ENCODE measurements at places on chromosomes 1 and 21.

DNA sequence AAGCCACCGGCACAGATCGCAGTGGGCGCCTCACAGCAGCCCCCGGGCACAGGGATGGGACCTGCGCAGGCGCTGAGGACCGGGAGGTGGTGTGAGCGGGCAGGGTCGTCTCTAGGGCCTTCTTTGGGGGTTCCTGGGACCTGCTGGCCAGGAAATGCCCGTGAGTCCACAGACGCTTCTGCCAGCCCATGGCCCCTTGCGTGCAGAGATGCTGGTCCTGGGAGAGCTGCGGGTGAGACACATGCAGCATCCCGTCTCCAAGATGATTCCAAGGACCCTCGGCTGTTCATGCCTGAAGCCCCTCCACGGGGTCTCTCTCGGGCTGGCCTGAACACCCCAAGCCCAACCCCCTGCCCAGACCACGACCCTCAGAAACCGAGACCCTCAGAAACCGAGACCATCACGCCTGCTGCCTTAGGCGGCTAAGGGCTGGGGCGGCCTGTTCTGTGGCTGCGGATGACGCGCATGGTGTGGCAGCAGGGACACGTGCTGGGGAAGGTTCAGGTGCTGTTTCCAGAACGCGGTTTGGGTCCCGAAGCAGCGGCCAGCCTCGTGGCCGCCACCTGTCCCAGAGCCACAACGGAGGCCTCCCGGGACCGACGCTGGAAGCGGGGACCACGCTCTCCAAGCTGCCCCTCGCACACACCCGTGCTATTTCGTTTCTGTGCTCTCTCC, 23.0 kb downstream of the CFAP74 start:
- DNase-seq: no peak

- DNase-seq: no peak
Observed at GRCh38 chr1:9161963-9162362, 33.1 kb upstream of the GPR157 start.

GRCh38 chr1:30607723-30608122, 115.7 kb downstream of the MATN1 start:
- no peak for DNase-seq

- no peak for DNase-seq
Observed at GRCh38 chr1:162560303-162561036, 1.1 kb upstream of the UAP1 start.

DNA sequence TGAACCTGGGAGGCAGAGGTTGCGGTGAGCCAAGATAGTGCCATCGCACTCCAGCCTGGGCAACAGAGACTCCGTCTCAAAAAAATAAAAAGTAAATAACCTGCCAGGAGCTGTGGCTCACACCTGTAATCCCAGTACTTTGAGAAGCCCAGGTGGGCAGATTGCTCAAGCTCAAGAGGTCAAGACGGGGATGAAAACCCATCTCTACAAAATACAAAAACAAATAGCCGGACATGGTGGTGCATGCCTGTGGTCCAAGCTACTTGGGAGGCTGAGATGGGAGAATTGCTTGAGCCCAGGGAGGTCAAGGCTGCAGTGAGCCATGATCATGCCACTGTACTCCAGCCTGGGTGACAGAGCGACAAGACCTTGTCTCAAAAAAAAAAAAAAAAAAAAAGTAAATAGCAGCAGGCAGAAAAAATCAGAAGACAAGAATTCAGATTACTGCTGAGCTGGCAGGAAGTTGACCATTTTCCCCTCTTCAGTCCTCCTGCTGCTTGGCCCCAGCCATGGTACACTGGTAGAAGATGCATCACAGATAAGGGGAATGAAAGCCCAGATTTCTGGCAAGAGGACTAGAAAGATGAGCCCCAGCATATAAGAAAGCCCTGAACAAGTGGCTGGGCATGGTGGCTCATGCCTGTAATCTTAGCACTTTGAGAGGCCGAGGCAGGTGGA, 97.6 kb downstream of the TOMM20 start:
- no peak for DNase-seq

Measured in stimulated activated CD4-positive, alpha-beta T cell treated with anti-CD3 and anti-CD28 coated beads, Interleukin-2, amount 100 ng/mL, for 24 hours (primary cell).